Hepatocyte (in vitro differentiated cells): ENCODE measurements at places on chromosomes 5 and 9.

GRCh38 chr5:14871214-14872069 is at the start of gene ANKH:
ANKH (minus strand) TSS chr5:14871778; CDS start chr5:14871447, 331 bp downstream.
- peak; percentile 94 for DNase-seq

- DNase-seq = no peak
These were observed 33.6 kb downstream of the HTR4 start for GRCh38 chr5:148620696-148621095.

- DNase-seq = peak; percentile 44
These were observed 243.0 kb upstream of the PTPRD start for GRCh38 chr9:10855847-10856246.

DNA sequence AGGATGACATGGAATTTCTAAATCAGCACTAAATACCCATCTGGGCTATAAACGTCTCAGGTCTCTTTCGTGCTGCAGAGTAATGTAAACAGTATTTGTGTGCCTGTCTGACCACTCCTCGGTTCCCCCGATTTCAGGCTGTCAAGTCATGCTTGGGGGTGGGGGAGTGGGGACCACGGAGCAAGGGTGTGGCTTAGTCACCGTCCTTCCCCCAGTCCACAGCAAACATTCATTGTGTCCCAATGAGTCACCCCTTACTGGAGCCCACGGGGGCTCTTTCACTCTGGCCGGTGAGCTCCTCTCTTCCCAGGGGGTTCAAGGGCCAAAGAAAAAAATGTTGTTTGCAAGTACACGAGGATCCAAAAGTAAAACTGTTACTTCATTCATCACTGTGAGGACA is 72.4 kb upstream of the ICE1 start:
- DNase-seq = peak; percentile 66

- DNase-seq = no peak
These were observed 2.9 kb downstream of the PBX3 start for GRCh38 chr9:125749951-125750626.

GRCh38 chr5:53825016-53825415 is 264.6 kb downstream of the NDUFS4 start:
- no peak for DNase-seq

- no peak for DNase-seq
These were observed 253.3 kb downstream of the DMAC1 start for GRCh38 chr9:7546261-7546660.
